ENCODE measurements at places on chromosomes 2 and 18.

DNA sequence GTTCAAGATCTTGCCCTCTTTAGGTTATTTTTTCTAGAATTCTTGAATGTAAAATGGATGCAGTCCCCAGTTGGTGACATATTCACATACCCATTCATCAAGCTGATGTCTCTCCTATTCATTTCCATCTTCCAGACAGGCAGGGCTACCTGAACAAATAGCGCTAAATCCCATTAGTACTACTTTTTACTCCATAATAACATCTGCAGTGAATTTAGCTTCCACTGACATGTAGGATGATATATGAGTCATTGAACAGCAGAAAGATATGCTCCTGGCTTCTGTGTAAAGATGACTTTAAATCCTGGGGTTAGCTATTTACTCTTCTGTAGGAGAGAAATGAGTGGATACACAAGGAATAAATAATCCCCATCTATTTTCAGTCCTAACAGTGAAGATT, 194.7 kb downstream of the RND3 start:
- DNase-seq: no peak

DNA sequence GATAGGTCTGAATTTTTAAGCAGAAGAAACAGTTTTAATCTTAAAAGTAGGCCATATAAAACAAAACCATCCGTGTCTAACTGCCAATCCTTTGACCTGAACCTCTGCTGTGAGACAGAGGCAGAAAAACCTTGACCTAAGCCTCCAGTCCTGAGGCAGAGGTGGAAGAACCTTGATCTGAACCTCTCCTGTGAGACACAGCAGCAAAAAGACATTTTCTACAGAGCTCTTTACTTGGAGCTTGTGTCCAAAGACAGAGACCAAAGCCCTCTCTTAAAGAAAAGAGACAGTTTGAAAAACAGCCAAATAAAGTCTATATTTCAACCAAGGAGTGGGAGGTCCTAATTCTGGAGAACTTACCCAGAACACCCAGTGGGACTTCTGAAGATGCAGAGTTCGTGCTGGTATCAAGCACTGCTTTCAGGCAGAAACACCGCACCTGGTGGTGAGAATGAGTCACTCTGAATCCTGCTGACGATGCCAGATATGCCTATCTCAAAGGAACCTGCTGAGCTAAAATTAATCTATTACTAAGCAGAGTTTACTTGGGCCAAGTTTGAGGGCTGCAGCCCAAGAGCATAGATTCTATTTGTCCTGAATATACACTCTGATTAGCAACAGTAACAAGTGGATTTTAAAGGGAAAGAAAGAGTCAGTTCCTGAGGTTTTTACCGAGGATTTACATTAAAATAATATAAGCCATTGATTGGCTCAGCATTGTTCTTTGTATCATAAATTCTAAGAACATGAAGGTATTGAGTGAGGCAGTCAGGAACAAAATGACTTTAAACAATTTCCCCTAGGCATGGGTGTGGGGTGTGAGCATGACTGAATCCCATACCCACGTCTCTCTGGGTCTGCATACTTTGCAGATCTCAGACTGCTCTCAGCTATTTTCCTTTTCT, 806.4 kb downstream of the TRIB2 start:
- DNase-seq: peak; percentile 28

DNA sequence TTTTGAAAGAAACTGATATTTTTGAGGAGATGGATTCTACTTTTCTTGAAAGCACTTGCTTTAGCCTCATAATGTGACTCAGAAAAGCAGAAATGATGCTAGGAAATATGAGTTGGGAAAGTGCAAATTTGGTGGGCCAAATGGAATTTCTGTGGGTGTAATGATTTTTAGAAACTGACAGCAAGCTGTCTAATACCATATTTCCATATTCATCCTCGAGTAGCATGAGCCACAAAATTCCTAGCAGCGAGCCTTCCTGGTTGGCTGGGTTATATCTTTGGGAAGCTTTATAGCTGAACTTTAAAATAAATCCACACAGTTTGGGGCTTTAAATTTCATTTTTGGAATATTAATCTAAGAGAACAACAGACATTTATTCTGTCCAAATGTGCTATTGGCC, 190.0 kb downstream of the DSC3 start:
- DNase-seq: no peak

DNA sequence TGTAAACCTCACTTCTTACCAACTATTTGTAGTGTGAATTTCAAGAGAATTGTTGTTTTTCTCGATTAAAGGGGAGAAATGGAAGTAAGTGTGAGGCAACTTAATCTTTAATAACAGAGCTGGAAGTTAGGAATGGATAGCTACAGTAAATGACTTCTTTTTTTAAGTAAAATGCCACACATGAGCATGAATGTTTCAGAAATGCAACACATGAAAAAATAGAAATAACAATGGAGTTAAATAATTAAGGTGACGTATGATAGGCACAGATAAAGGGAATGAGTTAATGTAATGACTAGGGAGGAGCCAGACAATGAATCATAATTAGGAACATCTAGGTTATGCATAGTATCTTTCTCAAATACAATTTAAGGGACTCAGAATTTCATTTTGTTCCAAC, 3.4 kb downstream of the REL start:
- DNase-seq: peak; percentile 8

DNA sequence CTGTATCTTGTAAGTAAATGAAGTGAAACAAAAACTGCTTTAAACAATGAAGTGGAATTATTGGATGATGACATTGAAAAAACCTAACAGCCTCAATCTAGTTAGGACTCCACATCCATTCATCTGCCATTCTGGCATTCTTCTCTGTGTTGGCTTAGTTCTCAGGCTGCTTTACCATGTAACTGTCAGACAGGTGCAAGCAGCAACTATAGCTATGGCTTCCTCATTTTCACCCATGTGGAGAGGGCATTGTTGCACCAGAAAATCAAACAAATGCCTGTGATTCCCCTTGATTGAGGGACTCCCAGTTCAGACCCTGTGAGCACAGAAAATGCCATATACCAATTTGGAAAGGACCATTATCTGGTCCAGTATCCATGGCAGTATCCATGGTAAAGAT, 129.5 kb upstream of the NYAP2 start:
- no peak for DNase-seq

GRCh38 chr18:13745696-13746095, 19.2 kb downstream of the RNMT start:
- DNase-seq: no peak

GRCh38 chr2:215619022-215619958, 183.4 kb upstream of the FN1 start:
- peak; percentile 2 for DNase-seq

- peak; percentile 56 for DNase-seq
Measured at GRCh38 chr2:108611021-108611420, 76.8 kb downstream of the LIMS1 start.

- peak; percentile 77 for DNase-seq
Measured at GRCh38 chr2:60819155-60819862, 62.1 kb upstream of the REL start.

DNA sequence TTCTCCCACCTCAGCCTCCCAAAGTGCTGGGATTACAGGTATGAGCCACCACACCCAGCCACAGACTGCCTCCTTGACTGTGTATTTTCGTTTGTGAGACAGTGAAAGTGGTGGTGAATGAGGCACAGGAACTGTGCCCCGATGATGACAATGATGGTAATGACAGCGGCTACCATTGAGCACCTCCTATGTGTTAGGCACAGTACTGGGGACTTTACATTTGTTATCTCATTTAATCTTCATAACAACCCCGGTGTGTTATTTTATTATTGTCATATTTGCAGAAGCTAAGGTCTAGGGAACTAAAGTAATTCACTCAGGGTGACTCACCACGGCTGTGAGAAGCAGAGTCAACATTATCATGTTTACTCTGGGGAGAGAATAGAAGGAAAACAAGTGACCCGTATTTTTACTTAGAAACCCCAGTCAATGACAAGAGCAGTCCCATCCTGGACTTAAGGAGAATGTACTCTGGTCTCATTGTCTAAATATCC, 77.6 kb upstream of the ALPP start:
- DNase-seq: no peak

- DNase-seq: no peak
Measured at GRCh38 chr2:84486441-84487115, 27.5 kb upstream of the SUCLG1 start.

- DNase-seq: no peak
Measured at GRCh38 chr2:201258666-201259615, 1.4 kb upstream of the CASP8 start.

- DNase-seq: no peak
Measured at GRCh38 chr2:1101982-1102590, 151.4 kb downstream of the SNTG2 start.

DNA sequence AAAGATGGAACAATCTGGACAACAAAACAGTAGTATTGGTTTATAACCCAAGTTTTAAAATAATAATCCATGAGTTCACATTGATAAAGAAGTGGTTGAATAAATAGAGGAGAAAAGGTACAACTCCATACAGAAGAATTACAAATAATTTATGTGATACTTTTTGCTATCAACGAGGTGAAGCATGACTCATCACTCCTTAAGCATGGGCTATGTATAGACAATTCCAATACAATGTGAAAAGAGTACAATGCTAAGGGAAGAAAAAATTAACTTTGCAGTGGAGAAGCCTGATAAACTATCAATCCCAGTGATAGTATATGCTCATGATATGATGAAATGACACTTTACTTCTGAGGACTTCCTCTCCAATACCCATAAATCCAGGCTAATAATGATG, 312.9 kb downstream of the GULP1 start:
- no peak for DNase-seq

DNA sequence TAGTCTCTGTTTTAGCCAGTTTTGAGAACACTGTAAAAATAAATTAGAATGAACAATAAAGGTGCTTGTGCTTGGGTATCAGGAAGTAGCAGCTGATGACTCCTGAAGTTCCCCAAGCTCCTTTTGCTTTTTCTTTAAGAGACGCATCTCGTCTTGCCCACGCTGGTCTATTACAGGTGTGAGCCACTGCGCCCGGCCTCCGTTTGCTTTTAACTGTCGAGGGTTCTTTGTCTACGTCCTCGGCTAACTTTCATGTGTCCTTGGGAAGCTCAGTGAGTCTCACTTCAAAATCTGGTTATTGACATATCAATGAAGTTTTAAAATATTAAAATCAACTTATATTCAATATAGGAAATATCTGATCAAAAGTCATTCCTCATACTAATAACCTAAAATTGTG, 246.5 kb downstream of the FBXO15 start:
- DNase-seq: no peak

GRCh38 chr2:72137498-72138010, 10.1 kb downstream of the CYP26B1 start:
- DNase-seq: peak; percentile 68

- peak; percentile 35 for DNase-seq
Measured at GRCh38 chr2:171436307-171436706, 2.3 kb downstream of the DCAF17 start.

DNA sequence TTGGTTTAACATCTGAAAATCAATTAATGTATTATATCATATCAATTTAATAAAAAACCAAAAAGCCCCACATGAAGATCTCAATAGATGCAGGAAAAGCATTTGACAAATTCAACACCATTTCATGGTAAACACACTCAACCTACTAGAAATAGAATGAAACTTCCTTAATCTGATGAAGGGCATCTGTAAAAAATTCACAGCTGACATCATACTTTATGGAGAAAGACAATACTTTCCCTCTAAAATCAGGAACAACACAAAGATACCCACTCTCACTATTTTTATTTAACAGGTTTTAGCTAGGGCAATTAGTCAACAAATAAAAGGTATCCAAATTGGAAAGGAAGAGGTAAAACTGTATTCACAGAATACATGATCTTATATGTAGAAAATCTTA, 303.0 kb upstream of the ZEB2 start:
- no peak for DNase-seq

- DNase-seq: no peak
Measured at GRCh38 chr2:88220718-88221117, 50.6 kb downstream of the THNSL2 start.

GRCh38 chr18:23530195-23530594, 26.9 kb downstream of the RMC1 start:
- no peak for DNase-seq

DNA sequence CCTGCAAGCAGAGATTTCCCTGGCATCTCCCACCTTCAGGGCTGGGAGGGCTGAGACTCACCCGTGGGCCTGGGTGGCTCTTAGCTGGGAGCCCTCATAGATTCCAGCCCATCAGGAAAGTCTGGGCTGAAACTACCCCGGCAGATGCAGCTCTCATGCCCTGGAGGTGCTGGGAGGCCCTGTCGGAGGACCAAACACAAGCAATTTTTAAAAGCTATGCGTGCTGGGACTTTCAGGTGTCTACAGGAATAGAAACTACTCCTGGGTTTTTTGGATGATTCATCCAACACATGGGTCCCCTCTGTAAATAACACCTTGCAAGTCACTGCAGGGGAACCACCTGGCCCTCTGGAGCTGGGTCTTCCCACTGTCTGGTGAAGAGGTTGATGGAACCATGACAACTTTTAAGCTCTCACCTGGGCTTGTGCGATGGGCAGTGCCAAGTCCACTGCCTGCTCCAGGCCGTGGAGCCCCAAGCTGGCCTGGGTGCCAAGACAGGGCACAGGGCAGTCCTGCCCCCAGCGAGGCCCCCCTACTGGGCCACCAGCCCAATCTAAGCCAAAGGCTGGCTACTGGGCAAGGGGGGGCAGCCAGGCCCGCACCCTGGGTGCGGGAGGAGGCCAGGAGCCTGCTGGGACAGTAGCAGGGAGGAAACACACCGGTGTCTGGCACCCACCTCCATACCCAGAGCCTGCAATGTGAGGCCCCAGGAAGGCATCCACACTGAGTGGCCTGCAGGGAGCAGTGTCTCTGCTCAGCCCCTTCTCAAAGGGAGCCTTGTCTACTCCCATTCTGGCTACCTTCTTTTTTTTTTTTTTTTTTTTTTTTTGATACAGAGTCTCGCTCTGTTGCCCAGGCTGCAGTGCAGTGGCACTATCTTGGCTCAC, 1.1 kb upstream of the GPR55 start:
- peak; percentile 90 for DNase-seq

GRCh38 chr2:63425079-63425416, 163.2 kb downstream of the WDPCP start:
- no peak for DNase-seq

DNA sequence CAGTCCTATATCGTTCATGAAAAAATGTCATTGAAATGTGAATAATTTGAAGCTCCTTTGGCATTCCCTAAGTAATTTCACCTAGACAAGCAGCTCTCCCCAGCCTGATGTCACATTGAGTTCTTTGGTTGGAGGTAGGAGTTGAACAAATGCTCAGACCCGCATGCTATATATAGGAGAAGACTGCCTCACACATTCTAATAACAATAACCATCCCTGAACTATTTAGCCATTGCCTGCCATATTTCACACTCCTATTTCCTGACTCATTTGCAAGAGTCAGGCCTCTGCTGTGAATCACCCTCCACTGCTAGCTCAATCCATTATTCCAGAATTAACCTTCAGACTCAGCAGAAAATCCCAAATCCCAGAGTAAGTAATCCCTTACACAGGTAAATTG, 256.6 kb upstream of the ACVR2A start:
- DNase-seq: no peak

GRCh38 chr2:2590141-2590540, 259.1 kb upstream of the MYT1L start:
- DNase-seq: no peak

GRCh38 chr2:105496271-105496670, 97.4 kb upstream of the FHL2 start:
- no peak for DNase-seq
